Left ventricle myocardium inferior (tissue), 1 donor: ENCODE measurements at places on chromosomes 7 and 10.

- DNase-seq = no peak
These were observed 261.9 kb downstream of the PTPRN2 start for GRCh38 chr7:158325530-158326381.

DNA sequence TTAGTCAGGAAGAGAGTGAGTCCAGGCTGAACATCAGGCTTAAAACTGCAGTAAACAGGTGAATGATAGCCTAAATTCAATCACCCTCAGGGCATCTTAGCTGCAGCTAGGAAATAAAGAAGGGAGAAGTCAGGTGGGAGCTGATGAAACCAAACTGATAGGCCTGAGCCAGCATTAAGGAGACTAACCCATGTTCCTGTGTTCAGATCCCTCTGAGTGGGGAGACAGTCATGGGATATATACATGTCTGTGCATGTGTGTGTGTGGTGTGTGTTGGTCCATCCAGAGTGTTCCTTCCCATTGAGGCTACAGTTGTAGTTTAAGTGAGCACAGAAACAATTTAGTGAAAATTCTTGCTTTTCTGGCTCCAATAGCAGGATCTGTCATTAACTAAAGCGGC is 480.9 kb downstream of the PHTF2 start:
- no peak for DNase-seq

GRCh38 chr7:158362001-158362400 is 225.6 kb downstream of the PTPRN2 start:
- no peak for DNase-seq

DNA sequence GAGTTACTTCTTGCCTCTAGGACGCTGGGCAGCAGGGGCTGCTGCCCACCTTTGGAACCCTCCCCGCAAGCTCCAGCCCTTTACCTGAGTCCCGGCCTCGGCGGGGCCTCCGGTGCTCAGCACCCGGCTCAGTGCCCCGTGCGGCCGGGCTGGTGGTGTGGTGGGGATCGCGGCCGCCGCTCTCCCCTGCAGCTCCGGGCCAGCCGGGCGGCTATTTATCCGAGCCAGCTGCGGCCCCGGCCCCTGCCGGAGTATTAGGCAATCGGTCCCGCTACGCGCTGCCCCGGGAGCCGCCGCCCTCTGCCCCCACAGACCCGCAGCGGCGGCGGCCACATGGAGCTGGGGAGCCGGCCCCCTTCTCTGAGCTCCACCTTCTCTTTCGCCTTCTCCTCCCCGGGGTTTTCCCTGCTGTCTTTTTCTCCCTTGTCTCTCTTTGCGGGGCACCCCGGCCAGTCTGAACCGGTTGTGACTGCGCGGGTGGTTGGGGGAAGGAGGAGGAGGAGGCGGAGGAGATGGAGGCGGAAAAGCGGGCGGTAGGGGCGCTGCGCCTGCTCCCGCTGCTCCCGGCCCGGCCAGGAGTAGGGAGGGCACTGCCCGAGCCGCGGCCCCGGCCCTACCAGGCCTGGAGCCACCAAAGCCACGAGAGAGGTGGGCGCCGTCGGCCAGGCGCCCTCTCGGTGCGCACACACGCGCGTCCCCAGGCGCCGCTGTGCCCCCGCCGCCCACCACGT is at the start of gene SLC16A9:
SLC16A9 (minus strand) TSS at position 456 of the 731 bp plus-strand sequence. CDS start 25,559 bp downstream, outside the sequence.
- peak; percentile 47 for DNase-seq

DNA sequence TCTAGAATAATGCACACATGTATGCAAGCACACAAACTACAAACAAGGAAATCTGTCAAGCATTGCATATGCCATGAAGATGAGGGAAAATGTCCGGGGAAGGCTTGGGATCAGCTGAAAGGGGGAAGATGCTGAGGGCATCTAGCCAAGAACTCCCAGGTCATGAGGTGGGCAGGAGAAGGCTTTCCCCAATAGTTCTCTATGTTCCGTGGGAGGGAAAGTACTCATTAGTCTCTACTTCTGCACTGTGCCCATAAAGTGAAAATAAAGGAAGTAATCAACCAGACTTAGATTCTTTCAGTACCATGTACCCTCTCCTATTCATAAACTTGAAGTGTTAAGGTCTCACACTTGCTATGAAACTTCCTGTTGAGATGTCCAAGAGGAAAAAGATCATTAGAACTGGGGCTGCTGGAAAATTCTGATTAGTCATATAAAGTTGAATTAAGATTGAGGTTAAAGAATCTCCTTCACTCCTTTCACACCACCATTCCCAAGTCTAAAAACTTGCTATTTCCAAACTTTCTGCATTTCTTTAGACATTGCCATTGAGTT is 17.1 kb upstream of the LIPF start:
- DNase-seq = no peak

DNA sequence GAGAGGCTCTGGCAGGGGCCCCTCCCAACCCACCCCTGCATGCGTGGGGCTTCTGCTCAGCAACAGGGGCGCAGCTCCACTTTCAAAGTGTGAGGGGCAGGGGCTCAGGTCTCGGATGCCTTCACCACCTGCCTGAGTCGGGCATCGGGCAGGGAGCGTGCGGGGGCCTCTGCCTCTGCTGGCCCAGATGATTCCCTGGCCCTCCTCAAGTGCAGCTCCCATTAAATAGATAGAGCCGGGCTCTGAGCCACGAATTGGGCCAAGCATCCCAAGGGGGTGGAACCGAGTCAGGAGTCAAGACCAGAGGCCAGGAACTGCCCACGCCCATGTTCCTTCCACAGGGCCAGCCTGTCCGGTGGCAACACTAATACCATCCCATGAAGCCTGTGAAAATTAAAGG is 108.9 kb upstream of the FAM20C start:
- DNase-seq = no peak

DNA sequence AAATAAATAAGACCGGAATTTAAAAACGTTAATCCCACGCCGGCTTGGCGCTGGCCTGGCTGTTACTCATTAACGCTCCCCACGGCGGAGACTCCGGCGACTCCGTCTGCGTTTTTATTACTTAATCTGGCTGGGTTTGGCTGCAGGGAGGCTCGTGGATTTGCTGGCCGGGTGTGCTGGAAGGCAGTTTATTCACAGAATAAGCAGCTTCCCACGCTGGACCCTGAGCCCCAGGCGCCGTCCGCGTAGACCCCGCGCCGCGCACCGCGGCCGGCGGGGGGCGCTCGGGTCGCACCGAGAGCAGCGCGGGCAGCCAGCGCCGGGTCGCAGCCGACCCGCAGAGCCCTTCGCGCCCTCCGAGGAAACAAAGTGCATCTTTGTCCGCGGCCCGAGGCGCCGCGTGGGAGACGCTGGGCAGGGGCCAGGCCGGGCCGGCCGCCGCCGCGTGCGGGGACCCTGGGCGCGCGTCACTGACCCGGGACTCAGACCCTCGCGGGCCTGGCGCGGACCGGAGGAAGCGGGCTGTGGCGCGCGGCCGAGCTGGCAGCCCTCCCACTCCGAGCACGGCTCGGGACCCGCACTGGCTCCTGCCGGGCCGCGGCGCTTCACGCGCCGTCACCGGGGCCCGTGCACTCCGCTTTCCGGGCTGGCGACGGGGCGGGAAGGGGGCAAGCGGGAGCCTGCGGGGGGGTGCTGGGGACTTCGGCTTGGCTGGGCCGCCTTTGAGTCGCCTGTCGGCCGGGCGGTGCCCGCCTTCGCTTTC is 587 bp upstream of the GRK5 start:
- DNase-seq = peak; percentile 77

- no peak for DNase-seq
These were observed 241.5 kb upstream of the SP8 start for GRCh38 chr7:21028186-21028585.

- DNase-seq = no peak
These were observed 39.0 kb downstream of the CLEC2L start for GRCh38 chr7:139562491-139562890.

- DNase-seq = no peak
These were observed 188.6 kb downstream of the MDFIC start for GRCh38 chr7:115110523-115110922.

- DNase-seq = no peak
These were observed 233.1 kb downstream of the PLXNA4 start for GRCh38 chr7:132343199-132343598.

GRCh38 chr7:150986099-150986512 is 4.7 kb upstream of the NOS3 start:
- DNase-seq = peak; percentile 61

DNA sequence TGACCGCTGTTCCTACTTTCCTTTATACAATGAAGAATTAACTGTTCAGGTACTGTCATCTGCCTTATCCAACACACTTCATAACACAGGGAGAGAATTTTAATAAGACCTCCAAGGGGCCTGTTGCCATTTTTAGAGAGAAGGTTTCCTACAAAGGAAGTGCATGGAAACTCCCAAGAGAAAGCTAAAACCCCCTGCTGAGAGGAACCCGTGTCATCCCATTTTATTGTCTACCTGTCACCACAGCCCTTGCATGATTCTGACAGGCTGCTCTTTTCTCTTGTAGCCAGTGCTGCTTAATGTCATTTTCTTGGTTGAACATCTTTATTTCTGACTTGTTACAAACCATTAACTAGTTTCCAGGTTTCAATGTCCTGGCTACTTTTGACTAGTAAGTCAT is 98.4 kb downstream of the SNX10 start:
- no peak for DNase-seq

- DNase-seq = no peak
These were observed 15.8 kb downstream of the PODXL start for GRCh38 chr7:131540491-131541162.

DNA sequence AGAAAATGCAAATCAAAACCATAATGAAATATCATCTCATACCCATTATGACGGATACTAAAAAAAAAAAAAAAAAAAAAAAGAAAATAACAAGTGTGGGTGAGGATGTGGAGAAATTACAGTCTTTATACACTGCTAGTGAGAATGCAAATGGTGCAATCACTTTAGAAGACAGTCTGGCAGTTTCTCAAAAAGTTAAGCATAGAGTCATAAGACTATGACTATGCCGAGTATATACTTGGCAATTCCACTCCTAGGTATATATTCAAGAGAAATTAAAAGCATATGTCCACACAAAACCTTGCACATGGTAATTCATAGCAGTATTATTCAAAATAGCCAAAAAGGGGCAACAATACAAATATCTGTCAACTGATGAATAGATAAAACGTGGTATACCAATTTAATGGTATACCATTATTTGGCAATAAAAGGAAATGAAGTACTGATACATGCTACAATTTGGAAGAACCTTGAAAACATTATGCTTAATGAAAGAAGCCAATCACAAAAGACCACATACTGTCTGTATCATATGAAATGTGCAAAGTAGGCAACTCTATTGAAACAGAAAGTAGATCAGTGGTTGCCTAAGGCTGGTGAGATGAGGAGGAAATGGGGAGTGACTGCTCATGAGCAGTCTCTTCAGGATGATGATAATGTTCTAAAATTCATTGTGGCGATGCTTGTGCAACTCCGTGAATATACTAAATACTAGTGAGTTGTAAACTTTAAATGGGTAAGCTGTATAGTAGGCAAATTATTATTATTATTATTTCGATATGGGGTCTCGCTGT is 90.1 kb upstream of the NANOS1 start:
- no peak for DNase-seq

- DNase-seq = no peak
These were observed 302.9 kb downstream of the WDR37 start for GRCh38 chr10:1358860-1359625.

DNA sequence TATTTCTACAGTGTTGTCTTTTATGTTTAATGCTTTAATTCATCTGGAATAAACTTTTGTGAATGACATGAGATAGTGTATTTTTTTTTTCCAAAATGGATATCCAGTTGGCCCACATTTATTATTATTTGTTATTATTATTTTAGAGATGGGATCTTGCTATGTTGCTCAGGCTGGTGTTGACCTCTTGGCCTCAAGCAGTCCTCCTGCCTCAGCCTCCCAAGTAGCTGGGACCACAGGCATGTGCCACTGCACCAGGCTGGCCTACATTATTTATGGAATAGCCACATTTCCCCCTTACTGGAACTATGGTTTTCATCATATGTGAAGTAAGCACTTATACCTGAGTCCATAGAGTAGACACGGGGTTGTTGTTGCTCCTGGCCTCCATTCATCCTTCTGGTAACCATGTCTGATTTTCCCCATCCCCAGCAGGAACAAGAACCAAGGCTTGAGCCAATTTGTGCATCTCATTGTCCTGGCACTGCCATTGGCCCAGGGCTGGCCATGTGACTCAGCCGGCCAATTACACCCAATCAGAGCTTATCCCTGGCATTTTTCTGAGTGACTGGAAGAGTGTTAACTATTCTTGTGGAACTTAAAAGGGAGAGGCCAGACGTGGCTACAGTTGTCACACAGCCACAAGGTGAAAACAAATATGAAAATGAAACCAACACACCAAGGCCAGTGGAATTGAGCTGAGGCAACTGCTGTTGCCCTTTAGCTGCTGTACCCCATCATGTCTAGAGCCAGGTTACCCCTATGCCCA is 23.1 kb downstream of the PRF1 start:
- no peak for DNase-seq

DNA sequence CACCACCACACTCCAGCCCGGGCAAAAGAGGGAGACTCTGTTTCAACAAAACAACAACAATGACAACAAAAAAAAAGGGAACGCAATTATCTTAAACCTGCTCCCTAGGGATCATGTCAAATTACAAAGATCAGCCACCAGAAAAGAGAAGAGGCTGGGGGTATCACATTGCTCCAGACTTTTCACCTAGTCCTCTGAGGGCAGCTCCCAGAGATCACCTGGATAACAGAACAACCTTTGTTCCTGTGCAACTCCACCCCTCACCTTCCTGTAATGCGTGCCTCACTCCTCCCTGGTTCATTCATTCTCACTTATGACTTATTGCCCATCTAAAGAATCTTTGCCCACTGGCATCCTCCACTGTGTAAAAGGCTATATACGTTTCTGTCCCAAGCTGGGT is 31.8 kb downstream of the SVOPL start:
- no peak for DNase-seq

DNA sequence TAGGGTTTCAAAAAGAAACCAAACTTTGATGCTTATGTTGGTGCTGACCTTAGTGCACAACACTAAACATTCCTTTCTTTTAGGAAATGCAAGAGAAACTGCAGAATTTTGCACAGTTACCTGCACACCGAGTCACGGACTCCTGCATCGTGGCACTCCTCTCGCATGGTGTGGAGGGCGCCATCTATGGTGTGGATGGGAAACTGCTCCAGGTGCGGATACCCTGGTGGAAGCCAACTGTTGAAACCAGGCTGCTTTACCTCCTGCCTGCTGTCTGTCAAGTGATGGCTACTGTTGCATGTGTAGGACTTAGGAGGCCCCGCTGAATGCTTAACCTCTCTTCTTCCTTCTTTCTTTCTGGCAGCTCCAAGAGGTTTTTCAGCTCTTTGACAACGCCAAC is 11.7 kb downstream of the CASP2 start:
- DNase-seq = no peak

DNA sequence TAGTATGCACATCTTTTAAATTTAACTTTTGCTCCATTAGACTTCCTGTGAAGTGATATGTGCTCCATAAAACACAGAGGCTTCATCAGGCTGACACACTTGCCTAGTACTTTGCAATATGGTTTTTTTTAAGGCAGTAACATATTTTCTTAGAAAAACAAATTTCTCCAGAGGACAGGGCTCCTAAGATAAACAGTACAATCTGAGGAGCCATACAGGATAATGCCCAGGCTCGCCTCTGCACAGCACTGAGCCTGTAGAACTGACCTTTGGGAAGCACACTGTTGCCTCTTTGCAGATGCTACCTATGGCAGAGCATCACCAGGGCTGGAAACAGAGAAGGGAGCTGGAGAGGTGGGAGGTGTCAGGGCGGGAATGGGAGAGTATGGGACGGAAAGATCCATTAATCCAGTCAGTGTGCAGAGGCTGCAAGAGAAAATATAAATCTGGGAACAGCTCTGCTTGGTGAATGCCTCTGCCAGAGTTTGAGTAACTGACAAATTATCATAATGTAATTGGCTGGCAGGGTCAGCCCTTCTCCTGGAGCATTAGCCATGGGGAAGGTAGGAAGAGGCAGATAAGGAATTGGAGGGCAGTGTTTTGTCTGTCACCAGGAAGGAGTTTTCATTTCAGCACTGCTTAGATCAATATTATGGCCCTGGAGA is 132.3 kb downstream of the CREB5 start:
- no peak for DNase-seq
